ENCODE measurements at places on chromosomes 3 and 15.

- DNase-seq, result no peak
Measured at GRCh38 chr3:71857956-71858355, 73.0 kb upstream of the PROK2 start.

DNA sequence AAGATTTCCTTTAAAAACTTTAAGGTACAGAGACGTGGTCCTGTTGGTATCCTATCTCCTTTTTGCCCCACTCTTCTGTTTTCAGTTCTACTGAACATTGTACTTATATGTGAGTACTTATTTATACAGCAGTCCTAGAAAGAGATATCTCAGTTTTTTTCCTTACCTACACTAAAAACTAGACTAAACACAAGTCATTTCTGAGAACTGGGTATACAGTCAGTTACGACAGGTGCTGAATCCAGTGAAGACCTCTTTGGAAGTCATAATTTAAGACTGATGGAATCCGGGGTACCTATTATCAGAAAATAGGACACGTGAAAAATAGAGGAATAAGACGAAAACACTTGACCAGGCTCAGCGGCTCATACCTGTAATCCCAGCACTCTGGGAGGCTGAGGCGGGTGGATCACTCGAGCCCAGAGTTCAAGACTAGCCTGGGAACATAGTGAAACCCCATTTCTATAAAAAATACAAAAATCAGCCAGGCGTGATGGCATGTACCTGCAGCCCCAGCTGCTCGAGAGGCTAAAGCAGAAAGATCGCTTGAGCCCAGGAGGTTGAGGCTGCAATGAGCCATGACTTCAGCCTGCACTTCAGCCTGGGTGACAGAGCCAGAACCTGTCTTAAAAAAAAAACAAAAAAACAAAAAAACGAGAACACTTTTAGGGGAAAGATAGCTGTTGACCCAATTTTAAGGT lies 76.3 kb downstream of the KLHL25 start:
- DNase-seq, result no peak

- DNase-seq, result no peak
Measured at GRCh38 chr3:188417766-188418165, 263.8 kb downstream of the LPP start.

DNA sequence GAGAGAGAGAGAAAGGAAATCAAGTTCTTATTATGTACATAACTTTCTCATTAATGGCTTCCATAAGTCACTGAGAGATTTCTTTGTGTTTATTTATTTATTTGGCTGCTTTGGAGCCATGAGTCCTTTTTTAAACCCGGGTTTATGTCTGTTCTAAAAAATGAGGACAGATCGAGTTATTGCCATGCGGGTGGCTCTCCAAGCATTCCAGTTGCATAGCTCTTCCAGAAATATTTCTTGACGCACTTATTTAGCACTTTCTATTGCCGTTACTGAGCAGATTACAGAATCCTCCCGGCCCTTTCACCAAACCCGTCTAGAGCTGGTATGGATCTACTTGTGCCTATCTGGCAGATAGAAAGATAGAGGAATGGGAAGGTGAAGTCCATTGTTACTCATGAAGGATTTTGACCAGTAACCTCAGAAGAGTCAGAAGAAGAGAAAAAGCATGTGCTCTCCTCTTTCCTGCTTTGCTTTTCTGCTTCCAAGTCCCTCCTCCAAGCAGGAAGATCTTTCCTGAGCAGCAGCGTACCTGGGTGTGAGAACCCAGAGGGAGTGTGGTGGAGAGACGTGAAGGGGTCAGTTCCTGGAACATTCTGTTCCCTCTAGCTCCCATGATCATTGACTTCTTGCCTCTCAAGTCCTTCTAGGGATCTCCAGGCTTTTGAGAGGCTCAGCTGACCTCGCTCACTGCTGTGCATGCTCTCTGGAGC lies 112.8 kb downstream of the LPP start:
- no peak for DNase-seq

GRCh38 chr15:44530653-44531052 lies 6.3 kb upstream of the EIF3J start:
- DNase-seq, result no peak

GRCh38 chr15:40904552-40905201 lies 10.4 kb downstream of the VPS18 start:
- DNase-seq, result no peak

DNA sequence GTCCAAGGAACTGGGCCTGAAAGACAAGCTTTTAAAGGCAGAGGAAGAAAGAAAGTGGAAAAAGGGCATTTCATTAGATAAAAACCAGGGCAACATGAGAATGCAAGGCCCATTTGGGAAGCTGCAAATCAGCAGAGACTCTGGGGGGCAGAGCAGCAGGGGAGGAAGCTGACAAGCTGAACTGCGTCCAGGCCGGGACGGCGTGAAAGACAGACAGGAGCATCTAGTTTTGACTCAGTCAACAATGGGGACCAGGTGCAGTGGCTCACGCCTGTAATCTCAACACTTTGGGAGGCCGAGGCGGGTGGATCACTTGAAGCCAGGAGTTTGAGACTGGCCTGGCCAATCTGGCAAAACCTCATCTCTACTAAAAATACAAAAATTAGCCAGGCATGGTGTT lies 69.9 kb downstream of the CDC25A start:
- no peak for DNase-seq

DNA sequence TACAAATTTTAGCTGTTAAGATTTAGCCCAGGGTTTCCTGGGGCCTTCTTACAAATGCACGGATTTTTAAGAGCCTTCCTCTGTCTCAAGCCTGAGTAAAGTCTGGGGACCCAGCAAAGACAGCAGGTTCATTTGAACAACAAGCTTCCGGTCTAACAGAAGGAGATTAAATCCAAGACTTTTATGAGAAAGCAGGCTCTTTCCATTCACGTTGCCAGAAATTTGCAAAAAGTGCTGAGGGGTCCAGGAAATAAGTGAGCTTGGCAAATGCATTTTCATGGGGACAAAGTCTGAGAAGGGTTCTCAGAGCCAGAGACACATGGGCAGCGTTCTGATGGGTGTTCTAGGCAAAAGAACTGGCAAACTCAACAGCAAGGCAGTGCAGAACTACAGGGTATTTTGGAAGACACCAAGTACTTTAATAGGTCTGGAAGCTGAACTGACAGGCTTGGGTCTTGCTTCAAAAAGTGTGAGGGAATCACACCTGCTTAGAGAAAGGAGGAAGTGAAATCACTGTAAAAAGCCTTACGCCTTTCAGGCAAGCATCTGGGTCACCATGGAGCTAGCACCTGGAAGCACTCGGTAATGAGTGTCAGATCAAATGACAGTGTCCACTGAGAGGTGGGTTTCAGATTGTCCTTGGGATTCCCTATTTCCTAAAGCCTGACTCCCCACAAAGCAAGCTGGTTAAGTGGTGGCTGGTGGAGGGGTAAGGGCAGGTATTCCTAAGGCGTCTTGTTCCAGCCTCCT lies 115.8 kb upstream of the ARHGEF3 start:
- DNase-seq, result no peak

DNA sequence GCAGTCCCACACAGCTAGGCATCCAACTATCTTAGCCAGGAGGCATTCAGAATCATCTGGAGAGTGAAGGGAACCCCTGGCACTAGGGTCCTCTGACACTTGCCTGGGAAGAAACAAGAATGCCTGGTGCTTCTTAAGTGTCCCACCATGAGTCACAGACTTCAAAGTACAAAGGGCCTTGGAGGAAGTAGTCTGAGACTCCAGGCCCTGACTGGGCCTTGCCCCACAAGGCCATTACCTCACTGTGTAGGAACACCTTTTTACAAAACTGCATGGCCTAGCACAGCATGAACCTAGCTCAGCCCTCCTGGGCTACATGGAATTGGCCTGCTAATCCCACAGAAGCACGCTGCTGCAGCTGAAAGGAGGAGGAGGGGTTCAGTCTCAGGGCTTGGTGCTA lies 104.5 kb upstream of the SLCO2A1 start:
- no peak for DNase-seq

Measured in stimulated activated CD4-positive, alpha-beta T cell treated with anti-CD3 and anti-CD28 coated beads, Interleukin-1b, Interleukin-23, amount 100 ng/mL, for 24 hours (primary cell).